SHP77 treated with DMSO at 0.1 percent for 48 hours (cell line): ENCODE measurements at places on chromosomes 7 and 10.

DNA sequence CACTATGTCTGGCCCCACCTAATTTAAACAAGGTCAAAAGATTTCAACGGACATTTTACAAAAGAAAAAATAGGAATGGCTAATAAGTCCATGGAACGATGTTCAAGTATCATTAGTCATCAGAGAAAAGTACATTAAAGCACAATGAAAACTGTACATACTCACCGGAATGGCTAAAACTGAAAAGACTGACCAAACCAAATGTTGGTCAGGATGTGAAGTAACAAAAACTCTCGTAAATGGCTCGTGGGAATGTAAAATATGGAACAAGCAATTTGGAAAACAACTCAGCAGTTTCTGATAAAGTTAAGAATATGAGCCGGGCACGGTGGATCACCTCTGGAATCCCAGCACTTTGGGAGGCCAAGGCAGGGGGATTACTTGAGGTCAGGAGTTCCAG is 65.7 kb upstream of the PARD3 start:
- DNase-seq: no peak

GRCh38 chr10:33655921-33656320 is 321.5 kb upstream of the NRP1 start:
- no peak for DNase-seq

- no peak for DNase-seq
These were observed 135.0 kb downstream of the GRK5 start for GRCh38 chr10:119342335-119342734.

GRCh38 chr10:29131952-29132547 is 156.8 kb upstream of the LYZL1 start:
- no peak for DNase-seq

GRCh38 chr10:43041422-43042342 is 35.2 kb upstream of the RET start:
- no peak for DNase-seq

DNA sequence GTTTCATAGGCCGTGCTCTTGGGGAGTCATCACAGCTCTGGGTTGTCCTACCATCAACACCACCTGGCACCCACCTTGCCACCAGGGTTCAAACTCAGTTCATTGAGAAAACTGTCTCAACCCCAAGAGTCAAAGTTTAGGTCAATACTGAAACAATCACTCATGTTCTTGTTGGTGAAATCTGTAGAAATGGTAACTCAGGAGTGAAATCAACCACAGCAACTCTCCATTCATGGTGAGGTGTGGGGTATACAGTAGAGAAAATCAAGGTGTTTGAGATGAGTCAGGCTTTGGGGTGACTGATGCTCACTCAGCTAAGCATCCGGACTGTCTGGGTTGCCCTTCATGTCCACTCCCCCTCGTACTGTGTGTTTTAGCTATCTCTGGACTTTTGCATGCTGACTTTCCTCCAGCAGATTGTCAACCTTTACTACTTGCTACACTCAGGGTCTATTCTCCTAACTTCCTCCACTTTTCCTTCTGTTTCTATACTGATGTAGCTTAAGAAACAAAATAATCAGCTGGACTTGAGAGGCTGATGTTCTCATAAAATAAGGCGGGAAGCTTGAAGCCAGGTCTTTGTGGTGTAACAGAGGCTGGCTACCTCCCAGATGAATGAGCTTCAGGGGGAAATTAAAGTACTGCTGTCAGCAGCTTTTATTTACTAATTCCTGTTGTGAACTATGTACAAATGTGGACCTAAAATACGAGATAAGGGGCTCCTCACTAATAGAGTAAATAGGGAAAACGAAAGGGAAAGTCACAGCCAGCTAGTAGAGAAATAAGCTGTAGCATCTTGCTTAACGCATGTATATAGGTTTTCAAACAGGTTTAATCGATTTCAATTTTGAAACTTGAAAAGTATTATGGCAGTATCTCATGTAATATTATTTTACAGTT is 173.6 kb upstream of the AKR1E2 start:
- DNase-seq: no peak

DNA sequence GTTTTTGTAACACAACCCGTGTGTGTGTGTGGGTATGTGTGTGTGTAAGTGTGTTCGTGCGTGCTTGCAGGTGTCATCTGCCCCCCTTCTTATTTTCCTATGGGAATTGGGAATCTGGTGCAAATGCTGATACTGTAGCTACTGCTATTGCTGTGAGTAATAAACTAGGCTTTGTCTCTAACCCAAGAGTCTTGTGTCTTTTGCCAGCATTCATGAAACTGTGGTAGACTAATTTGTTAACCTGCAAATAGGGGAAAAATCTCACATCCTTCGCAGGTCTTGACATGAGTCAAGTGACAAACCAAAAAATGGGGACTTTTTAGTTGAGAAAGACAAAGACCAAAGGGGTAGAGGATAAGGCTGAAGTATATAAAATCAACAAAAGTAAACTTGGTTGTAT is 57.9 kb upstream of the FAM133B start:
- no peak for DNase-seq
